ENCODE measurements at places on chromosomes 1 and 21.

- no peak overlapping the region for H3K4me3 ChIP-seq
- no peak for DNase-seq
Observed at GRCh38 chr21:40595806-40596205, 251.2 kb downstream of the DSCAM start.

- H3K36me3 ChIP-seq: peaks cover 13% of the 10 kb centered on the region
- H3K27ac ChIP-seq: no peak overlapping the region
- H3K4me3 ChIP-seq: no peak overlapping the region
Observed at GRCh38 chr1:171801487-171801891, 20.0 kb downstream of the METTL13 start.

DNA sequence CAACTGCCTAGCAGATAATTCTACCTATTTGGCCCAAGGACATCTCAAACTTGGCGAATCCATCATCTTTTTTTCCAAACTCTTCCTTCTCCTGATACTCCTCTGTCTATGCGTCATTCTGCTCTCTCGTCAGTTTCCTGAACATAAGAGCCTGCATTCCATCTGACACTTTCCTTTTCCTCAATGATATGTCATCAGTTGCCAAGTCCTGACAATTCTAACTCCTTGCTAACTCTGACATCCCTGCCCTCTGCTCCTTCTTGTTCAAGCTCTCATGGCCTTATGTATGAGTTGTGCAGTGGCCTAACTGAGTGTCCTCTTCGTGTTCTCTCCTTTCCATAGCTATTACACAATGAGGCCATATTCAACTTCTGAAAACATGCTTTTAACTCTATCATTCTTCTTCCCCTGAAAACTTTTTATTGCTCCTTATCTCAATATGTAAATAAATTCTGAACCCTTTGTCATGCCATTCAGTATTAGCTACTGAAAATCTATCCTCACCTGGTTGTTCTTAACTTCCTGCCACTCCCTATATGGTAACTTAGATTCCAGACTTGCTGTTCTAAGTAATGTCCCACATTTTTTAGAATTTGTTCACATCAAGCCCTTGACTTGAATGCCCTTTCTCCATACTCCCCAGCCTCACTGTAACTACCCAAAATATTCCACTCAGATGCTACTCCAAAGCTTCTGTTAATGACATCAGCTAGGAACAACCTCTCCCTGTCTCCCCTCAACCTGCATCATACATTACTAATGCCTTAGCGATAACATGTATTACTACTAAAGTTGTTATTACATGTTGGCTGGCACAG is 11.5 kb downstream of the PALMD start:
- no peak for DNase-seq
- H3K27me3 ChIP-seq: no peaks in the 10 kb centered on the region

DNA sequence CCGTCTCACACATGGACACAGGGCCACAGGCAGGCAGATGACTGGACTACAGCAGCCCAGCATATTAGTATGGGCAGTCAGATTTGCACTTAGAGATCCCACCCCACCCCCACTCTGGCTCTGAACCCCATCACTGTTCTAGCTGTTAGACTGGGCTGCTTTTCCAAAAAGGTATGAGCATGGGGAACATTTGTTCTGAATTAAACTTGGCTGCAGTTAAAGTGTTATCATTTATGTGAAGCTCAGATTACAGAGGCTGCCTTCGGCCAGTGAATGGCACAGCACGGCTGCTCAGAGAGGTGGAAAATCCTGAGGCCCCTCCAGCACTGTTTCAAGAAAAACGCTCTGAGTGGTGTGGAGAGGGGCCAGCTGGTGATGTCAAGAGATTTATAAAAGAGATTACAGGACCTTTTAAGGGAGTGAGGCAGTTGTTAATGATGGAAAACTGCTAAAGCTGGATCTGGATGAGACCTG is 6.9 kb upstream of the NOS1AP start:
- peaks cover 2% of the 10 kb centered on the region for H3K27me3 ChIP-seq
- peaks cover 2% of the 10 kb centered on the region for H3K4me1 ChIP-seq
- H3K36me3 ChIP-seq: no peaks in the 10 kb centered on the region
- no peak overlapping the region for H3K4me3 ChIP-seq
- H3K27ac ChIP-seq: no peak overlapping the region

GRCh38 chr1:96210054-96210453 is 511.5 kb upstream of the PTBP2 start:
- H3K36me3 ChIP-seq: no peaks in the 10 kb centered on the region
- H3K27me3 ChIP-seq: no peaks in the 10 kb centered on the region
- H3K4me3 ChIP-seq: no peak overlapping the region
- no peaks in the 10 kb centered on the region for H3K4me1 ChIP-seq

DNA sequence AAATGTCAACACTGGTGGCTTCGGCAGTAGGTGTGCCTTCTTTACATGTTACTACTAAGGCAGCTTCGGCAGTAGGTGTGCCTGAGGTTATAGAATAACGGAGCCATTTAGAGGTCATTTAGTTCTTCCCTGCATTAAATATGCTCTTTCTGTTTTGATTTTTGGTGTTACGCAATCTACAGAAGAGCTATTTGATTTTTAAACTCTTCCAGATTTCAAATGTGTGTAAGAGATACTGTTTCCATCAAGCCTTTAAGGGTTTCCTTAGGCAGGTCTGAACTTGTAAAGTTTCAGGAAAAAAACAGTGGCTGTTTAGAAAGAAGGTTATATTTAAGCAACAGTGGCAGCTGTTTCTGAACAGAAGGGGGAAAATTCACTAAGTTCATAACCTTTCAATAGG is 54.8 kb downstream of the PIK3R3 start:
- H3K4me3 ChIP-seq: no peak overlapping the region
- H3K4me1 ChIP-seq: no peaks in the 10 kb centered on the region
- no peak overlapping the region for H3K27ac ChIP-seq
- no peak for DNase-seq
- peaks cover 7% of the 10 kb centered on the region for H3K36me3 ChIP-seq

GRCh38 chr1:27356619-27357280 is 10.0 kb downstream of the MAP3K6 start:
- H3K36me3 ChIP-seq: peaks cover 19% of the 10 kb centered on the region
- H3K27ac ChIP-seq: no peak overlapping the region
- no peak overlapping the region for H3K4me3 ChIP-seq
- H3K27me3 ChIP-seq: peaks cover 21% of the 10 kb centered on the region
- H3K4me1 ChIP-seq: peaks cover 22% of the 10 kb centered on the region

DNA sequence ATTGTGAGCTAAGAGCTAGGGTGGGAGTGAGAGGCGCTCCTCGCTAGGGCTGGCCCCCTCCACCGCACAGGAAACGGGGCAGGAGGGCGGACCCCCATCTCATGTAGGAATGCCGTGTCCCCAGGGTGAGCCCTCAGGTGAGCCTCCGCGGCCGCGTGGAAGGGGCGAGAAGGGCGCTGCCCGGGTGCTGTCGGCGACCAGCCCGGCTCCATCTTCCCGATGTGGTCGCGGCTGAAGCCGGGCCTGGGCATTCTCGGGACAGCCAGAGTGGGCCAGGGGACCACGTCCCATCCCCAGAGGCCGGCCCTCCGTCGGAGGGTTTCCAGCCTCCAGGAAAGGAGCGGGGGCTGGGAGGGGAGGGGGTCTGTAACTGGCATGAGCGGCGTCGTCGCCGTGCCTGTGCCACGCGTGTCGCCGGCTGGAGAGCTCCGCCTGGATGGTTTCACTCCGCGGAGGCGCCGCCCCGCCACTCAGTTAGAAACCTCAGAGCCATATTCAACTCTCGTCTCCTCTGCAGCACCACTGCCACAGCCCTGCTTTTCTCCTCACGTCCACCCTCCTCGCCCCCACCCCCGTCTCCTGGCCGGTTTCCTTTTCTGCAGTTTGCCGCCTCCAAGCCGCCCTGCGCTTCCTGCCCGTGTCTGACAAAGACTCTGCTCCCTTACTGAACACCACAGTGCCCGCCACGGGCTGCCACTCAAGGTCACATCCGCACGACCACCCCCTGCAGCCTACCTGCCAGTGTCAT is at the start of gene TMEM269:
TSS of gene TMEM269 (plus strand) at position 46 of the 748 bp plus-strand sequence. CDS start 4,903 bp downstream, outside the sequence.
- H3K4me1 ChIP-seq: peaks cover 15% of the 10 kb centered on the region
- H3K4me3 ChIP-seq: peak within 1 kb of the TSS; percentile 47
- H3K27me3 ChIP-seq: no peaks in the 10 kb centered on the region
- peaks cover 8% of the 10 kb centered on the region for H3K36me3 ChIP-seq
- DNase-seq: peak; percentile 31

- H3K36me3 ChIP-seq: no peaks in the 10 kb centered on the region
- peak; percentile 66 for DNase-seq
- H3K4me1 ChIP-seq: no peaks in the 10 kb centered on the region
- peak overlapping the region; percentile 58 for H3K27ac ChIP-seq
- no peak overlapping the region for H3K4me3 ChIP-seq
Observed at GRCh38 chr1:185694081-185694480, 40.1 kb upstream of the HMCN1 start.

DNA sequence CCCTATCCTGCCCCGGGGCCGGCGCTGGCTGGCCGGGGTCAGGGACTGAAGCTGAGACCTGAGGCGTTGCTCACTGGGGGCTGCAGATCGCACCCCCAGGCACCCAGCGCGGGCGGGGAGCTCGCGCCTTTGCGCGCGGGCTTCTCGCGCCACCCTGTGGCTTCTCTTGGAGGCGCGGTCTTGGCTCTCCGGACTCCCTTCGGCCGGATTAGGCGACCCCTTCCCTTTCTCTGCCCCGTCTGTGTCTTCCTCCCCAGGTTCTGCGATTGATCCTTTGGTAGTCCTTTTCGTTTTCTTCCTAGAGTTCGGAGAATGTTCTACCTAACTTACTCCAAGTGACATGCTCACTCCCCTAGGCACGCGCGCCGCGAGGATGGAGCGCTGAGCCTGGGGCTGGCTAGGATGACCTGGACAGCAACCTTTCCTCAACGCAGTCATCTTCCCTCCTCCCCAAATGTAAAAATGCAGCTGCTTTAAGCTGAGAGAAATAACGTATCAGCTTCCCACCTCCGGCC is 495 bp upstream of the NTRK1 start:
- peak overlapping the region; percentile 51 for H3K27ac ChIP-seq
- H3K27me3 ChIP-seq: peaks cover 86% of the 10 kb centered on the region
- no peaks in the 10 kb centered on the region for H3K36me3 ChIP-seq
- peaks cover 39% of the 10 kb centered on the region for H3K4me1 ChIP-seq

- H3K36me3 ChIP-seq: no peaks in the 10 kb centered on the region
- H3K27ac ChIP-seq: no peak overlapping the region
- no peak overlapping the region for H3K4me3 ChIP-seq
- no peaks in the 10 kb centered on the region for H3K4me1 ChIP-seq
- peaks cover 2% of the 10 kb centered on the region for H3K27me3 ChIP-seq
Observed at GRCh38 chr1:25519624-25520023, 23.8 kb upstream of the LDLRAP1 start.

DNA sequence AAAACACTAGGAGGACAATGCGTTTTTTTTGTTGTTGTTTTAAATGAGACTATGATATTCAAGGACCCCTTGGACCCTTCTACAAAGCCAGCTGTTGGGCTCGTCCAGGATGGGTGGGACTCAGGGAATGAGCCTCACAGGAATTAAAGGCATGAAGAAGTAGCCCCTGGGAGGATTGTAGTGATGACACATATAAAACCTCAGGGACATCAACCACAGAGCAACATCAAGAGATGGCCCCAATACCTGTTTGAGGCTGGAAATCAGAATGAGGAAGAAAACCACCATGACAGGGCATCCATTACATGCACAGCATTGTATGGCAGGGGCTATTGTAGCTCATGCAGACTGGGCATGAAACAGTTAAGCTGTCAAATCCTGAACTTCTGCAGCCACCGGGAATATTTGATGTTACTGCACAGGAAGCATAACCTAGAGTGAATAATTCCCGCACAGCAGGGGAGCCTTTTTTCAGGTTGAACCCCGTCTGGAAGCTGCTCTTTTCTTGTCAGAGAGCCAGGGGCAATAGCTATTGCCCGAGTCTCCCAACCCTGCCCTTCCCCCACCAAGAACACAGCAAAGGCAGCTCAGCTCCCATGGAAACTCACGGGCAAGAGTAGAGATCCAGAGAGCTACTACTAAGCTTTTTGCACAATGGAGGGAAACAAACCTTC is 140.2 kb upstream of the FGGY start:
- no peak overlapping the region for H3K4me3 ChIP-seq
- peak overlapping the region; percentile 53 for H3K27ac ChIP-seq
- H3K36me3 ChIP-seq: no peaks in the 10 kb centered on the region
- H3K27me3 ChIP-seq: no peaks in the 10 kb centered on the region

DNA sequence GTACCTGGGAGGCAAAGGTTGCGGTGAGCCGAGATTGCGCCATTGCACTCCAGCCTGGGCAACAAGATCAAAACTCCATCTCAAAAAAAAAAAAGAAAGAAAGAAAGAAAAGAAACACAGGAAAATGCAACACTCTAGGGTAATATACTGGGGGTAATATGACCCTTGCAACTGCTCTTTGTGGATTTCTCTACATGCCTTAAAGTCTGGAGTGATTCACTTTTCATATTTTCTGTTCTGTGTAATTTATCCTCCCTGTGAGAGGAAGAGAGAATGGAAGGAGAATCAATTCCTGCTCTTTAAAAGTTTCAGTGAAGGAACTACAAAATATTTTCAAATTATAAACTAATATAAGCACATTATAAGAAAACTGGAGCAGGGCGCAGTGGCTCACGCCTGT is 22.7 kb downstream of the RIT1 start:
- no peak overlapping the region for H3K27ac ChIP-seq
- no peak for DNase-seq
- H3K36me3 ChIP-seq: peaks cover 2% of the 10 kb centered on the region
- peaks cover 10% of the 10 kb centered on the region for H3K4me1 ChIP-seq

- no peak for DNase-seq
- H3K4me3 ChIP-seq: no peak overlapping the region
- H3K27ac ChIP-seq: no peak overlapping the region
Observed at GRCh38 chr1:187041104-187041503, 212.4 kb downstream of the PLA2G4A start.

DNA sequence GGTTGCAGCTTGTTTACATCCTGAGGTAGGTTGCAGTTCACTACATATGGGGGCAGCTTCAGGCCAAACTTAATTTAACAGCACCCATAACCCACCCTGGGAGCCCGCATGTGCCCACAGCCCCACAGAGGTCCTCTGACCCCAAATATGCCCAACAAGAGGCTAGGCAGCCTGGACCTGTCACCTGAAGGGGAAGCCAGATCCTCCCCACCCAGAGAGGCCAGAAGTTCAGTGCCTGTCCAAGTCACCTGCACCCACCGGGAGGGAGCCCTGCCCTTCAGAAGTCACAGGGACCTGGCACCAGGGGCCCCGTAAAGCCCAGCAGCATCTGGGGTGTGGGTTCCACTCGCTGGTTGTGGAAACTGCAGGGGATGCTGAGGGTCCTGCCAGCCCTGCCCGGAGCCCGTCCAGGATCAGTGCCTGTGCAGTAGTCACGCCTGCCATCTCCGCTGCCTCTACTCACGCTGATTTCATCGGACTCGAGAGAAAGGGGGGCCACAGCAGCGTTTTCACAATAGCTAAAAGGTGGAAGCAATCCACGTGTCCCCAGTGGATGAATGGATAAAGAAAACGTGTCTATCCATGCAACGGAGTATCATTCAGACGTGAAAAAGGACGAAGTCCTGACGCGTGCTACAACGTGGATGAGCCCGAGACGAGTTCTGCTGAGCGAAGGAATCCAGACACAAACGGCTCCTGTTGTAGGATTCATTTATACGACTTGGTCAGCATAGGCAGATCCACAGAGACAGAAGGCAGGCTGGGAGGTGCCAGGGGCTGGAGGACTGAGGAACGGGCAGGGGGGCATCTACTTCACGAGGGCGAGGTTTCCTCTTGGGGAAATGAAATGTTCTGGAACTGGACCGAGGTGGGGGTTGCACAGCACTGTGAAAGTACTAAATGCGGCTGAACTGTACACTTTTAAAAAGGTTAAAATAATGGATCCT is 33.9 kb upstream of the COL6A2 start:
- peak overlapping the region; percentile 7 for H3K27ac ChIP-seq
- H3K4me3 ChIP-seq: no peak overlapping the region
- no peaks in the 10 kb centered on the region for H3K36me3 ChIP-seq
- no peak for DNase-seq
- peaks cover 2% of the 10 kb centered on the region for H3K27me3 ChIP-seq
- peaks cover 52% of the 10 kb centered on the region for H3K4me1 ChIP-seq

- DNase-seq: no peak
- peaks cover 20% of the 10 kb centered on the region for H3K4me1 ChIP-seq
- no peaks in the 10 kb centered on the region for H3K36me3 ChIP-seq
- no peak overlapping the region for H3K4me3 ChIP-seq
Observed at GRCh38 chr1:220901881-220902280, 22.6 kb downstream of the HLX start.
